ENCODE measurements at places on chromosomes 1 and 21. TPM values are rescaled to one million over a fixed set of nuclear protein-coding genes. Genes with fewer than 3 reads are reported as not detected.

Gene TNFAIP8L2
- not detected for total RNA-seq

Gene ICOSLG
- 1.3 TPM for total RNA-seq

Gene GJA9
- total RNA-seq = not detected

Gene YBEY
- 21.6 TPM for total RNA-seq

Gene LIPI
- total RNA-seq = not detected

Gene KCNJ9
- not detected for total RNA-seq

Gene FGR
- total RNA-seq = not detected

Gene PLCH2
- 0.38 TPM for total RNA-seq

Gene MYBPH
- not detected for total RNA-seq

Gene LRRC71
- total RNA-seq = not detected

Gene TMCO2
- total RNA-seq = not detected

Gene RASSF5
- total RNA-seq = 2.1 TPM

Gene GCSAML
- total RNA-seq = not detected

Gene RHBG
- not detected for total RNA-seq

Gene BACE2
- 19.9 TPM for total RNA-seq

Gene GPR3
- 1.6 TPM for total RNA-seq

Gene MTARC1
- 5.2 TPM for total RNA-seq

Gene SPRR1B
- not detected for total RNA-seq

Gene KISS1
- 2.3 TPM for total RNA-seq

Gene LENEP
- total RNA-seq = not detected

Gene ZNF124
- 7.8 TPM for total RNA-seq

Gene OR2T35
- total RNA-seq = not detected

Gene NOS1AP
- 0.38 TPM for total RNA-seq

Gene LORICRIN
- total RNA-seq = not detected

Gene SLAMF7
- total RNA-seq = not detected

Gene OR2L8
- not detected for total RNA-seq

Gene ZC3H11A
- total RNA-seq = 37.5 TPM

Gene OR2G6
- total RNA-seq = not detected

Gene IGSF5
- total RNA-seq = 0.89 TPM

Gene EPHA8
- not detected for total RNA-seq

Data from mesangial cell (primary cell).